Activated CD4-positive, alpha-beta T cell treated with anti-CD3 and anti-CD28 coated beads, Interleukin-2, amount 50 U/mL, for 24 hours (primary cell): ENCODE measurements at places on chromosomes 12 and 14.

GRCh38 chr12:2752676-2753371 lies 41.9 kb upstream of the FKBP4 start:
- DNase-seq, result peak; percentile 50

DNA sequence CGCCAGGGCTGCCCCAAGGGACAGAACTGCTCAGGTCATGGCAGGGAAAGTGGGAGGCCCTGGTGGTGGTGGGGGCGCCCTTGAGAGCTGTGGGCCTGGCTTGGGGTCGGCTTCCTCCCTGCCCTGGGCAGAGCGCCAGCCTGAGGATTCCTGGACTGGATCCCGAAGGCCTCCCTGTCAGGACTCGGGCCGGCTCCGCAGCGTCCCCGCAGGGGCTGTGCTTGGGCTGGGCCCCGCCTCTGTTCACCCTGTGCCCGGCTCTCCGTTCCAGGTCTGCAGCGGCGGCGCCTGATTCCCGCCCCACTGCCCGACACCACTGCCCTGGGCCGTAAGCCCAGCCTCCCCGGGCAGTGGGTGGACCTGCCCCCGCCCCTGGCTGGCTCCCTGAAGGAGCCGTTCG lies 39.9 kb downstream of the KIF26A start:
- no peak for DNase-seq

GRCh38 chr14:93997082-93997481 lies at the start of gene CCDC197:
CCDC197 (plus strand) TSS chr14:93997301; CDS start chr14:93998132, 831 bp downstream.
- DNase-seq, result no peak

DNA sequence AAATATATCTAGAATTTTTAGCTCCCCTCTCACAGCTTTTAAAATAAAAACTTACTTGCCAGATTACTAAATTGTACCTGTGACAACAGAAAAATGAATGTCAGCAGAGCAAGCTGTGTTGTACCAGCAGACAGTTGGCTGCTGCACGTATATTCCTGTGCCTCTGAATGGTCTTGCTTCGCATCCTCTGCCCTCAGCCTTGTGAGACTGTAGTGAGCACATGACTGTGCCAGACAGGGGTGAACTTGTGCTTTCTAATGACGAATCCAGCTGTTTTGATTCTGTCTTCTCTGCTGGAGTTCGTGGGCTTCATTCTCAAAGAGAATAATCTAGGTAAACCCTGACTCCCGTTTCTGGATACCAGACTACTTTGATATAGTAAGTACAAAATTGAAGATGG lies 58.3 kb upstream of the FRMD6 start:
- DNase-seq, result no peak

DNA sequence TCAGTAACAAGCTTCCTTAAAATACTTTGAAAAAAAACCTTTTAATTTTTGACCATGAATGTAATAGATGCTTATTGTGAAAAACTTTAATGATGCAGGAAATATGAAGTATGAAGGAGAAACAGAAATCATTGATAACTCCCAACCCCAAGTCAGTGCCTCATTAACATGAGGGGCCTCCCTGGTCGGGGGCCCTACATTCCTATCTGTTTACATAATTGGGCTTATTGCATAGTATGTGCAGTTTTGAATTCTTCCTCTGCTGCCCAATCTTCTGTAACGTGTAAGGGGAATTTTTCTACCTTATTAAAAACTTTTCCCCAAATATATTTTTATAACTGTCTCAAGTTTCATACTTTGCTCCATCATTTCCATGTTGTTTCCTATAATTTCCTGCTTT lies 63.0 kb downstream of the SLC25A47 start:
- DNase-seq, result no peak

- no peak for DNase-seq
Measured at GRCh38 chr12:97474987-97475386, 12.4 kb downstream of the RMST start.

DNA sequence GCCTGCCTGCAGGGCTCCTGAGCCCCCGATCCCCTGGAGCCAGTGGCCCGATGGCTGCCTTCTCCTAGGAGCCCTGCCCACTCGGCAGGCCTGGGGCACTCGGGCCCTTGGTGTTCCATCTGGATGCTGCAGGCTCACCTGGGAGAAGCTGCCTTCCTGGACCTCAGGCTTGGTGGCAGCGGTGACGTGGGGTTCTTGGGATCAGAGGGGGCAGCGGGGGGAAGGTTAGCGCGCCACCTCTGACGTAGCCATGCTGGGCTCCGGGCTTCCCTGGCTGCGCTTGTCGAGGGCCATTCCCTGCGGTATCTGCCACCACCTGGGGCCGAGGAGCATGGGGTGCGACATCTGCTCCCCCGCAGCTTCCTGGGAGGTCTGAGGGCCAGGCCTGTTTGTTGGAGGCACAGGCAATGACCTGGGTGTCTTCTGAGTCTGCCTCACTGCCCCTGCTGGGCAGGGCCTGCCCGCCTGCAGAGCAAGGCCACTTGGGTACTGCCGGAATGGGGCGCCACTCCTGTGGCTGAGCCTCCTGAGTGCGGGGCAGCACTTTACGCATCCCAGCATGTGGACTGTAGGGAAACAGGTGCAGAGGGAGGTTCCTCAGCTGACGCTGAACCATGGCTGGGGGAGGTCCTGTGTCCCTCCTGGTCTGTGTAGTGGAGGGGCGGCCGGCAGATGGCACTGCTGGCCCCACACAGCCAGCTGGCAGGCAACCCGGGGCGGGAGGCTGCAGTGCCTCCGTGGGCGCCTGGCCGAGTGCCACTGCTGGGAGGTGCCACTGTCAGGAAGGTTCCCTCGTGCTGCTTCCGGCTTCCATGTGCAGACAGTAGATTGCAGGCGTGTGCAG lies 20.3 kb downstream of the MTA1 start:
- no peak for DNase-seq

DNA sequence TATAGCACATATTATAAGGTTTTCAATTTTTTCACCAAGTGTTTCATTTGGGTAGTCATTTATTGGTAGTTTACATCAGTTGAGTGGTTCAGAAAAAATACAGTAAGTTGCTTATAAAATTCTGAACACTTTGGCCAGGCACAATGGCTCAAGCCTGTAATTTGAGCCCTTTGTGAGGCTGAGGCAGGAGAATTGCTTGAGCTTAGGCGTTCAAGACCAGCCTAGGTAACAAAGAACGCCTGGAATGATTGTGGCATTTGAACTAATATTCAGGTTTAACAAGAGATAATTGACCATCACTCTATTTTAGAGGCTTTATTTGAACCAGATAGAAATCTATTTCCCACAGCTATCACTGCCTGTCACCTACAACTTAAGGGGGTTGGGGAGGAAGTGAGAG lies 22.7 kb downstream of the HIF1A start:
- no peak for DNase-seq

DNA sequence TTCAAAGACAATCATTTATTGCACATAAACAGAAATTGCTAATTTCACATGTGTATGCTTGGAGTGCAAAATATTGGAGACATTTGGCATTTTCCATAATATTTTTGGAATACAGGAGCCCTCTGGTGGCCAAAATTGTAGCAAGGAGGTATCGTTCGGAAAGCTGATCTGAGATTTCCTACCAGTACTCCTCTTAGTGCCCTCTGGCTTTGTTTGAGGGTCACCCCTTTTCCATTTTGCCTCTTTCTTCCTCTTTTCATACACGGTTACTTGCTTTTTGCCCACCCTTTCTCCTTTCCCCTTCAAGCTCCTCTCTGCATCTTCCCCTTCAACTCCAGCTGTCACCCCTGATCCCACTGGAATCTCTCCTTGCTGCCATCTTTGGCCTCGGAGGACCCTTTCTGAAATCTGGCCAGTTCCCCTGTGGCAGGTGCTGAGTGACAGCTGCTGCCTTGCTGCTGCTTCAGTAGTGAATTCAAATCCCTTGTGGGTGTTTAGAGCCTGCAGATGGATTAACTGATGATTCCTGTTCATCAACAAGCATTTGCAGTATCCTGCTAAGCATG lies 164.6 kb upstream of the PARP11 start:
- DNase-seq, result no peak

GRCh38 chr12:87430444-87430843 lies 598.8 kb downstream of the C12orf50 start:
- DNase-seq, result no peak

DNA sequence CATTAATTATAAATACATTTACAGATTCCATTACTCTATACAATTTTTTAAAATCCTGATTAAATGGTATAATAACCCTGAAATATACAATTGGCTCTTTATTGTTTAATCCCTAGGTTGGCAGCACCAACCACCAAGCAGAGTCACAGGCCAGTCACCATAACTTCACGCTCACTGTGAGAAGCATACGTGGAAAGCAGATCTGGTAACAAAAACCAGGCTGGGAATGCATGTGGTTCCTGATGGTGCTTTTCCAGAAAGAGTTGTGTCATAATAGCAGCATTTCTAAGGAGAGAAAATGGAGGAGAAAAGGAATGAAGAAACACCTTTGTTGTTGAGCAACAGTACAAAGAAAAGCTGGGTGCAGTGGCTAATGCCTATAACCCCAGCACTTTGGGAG lies 66.1 kb downstream of the SIX6 start:
- no peak for DNase-seq
